Uterine smooth muscle cell (primary cell): ENCODE measurements at places on chromosomes 7 and 10. TPM values are rescaled to one million over a fixed set of nuclear protein-coding genes. Genes with fewer than 3 reads are reported as not detected.

PPIA gene
- total RNA-seq = 2,207 and 2,725 TPM in 2 replicates

ATG9B gene
- 0.11 and 0.12 TPM in 2 replicates for total RNA-seq

PDSS1 gene
- 3.9 and 10.5 TPM in 2 replicates for total RNA-seq

GPR26 gene
- not detected in 2 replicates for total RNA-seq

RGR gene
- total RNA-seq = not detected in 2 replicates

HDAC9 gene
- total RNA-seq = 20.2 and 40.5 TPM in 2 replicates
